ENCODE measurements at places on chromosomes 13 and 19.

DNA sequence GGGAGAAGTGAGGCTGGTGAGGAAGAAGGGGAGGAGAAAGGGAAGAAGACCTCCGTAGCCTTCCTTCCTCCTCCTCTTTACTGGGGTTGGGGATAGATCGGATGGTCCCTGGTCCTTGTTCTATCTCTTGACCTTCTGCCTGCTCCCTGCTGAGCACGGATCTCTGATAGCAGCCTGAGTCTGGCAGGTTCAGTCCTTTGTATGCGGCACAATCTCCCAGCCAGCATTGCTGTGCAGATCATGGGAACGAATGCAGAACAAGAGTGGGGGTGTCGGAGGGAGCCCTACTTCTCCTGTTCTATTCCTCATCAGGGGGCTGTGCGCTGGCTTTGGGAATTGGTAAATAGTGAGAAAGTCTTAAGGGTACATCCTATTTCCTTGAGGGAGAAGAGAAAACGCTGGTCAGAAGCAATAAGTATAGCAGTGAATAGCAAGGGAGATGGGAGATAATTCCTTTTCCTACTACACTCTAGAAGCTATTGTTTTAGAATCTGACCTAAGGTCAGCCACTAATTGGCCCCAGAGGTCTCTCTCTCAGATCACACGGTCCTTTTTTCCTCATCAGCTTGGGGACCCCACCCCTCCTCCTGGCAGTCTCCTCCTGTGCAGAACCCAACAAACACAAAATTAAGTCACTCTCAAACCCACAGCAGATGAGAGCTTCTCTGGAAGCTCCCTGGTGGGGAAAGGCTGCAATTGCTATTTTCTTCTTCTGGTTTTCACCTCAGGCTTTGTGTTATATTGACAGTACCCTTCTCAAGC is 41.0 kb downstream of the KL start:
- DNase-seq: peak; percentile 70

- DNase-seq: no peak
These were observed 5.4 kb downstream of the TMEM161A start for GRCh38 chr19:19132912-19133311.

DNA sequence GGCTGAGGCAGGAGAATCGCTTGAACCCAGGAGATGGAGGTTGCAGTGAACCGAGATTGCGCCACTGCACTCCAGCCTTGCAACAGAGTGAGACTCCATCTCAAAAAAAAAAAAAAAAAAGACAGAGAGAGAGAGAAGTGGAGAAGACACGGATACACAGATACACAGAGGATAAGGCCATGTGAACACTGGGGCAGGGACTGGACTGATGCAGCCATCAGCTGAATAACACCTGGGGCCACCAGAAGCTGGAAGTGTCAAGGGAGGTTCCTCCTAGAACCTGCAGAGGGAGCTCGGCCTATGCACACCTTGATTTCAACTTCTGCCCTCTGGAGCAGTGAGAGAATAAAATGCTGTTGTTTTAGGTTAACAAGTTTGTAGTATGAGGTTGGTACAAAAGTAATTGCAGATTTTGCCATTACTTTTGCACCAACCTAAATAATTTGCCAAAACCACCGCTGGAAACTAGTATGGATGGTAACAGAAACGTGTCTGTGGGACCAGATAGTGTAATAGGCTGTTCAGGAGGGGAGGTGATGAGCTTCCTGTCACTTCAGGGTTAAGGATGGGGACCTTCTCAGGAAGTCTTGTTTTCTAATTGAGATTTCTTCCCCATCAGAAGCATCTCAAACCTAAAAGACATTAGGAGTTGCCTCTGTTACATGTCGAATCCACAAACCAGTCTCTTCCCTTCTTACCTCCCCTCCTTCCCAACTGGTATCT is 36.4 kb upstream of the IGSF23 start:
- no peak for DNase-seq

DNA sequence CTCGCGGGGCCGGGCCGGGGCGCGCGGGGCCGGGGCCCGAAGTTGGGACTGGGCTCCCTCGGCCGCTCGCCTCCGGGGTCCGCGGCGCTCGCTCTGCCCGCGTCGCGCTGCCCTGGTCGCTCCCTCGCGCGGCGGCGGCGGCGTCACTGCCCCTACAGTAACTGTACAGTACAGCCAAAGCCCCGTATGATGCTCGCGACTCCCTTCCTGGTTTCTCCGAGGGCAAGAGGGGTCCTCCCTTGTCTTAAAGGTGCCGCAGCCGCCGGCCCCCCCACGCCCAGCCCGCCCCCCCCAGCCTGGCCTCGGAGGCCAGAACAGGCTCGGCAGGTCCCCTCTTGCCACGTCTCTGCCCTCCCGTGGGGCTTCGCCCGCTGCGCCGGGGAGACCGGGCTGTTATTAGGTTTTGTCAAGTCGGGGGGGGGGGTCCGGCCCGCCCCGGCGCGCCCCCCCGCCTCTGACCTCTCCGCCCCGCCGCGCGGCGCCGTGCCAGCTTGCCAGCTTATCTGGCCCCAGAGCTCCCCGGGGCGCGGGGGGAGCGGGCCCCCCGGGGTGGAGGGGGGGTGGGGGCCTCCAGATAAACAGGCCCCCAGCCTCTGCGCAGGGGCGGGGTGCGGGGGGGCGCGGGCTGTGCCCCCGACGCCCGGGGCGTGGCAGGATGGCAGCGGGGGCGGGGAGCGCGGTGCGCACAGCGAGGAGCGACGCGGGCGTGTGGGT is at the start of gene ZBTB7A:
Gene ZBTB7A, minus strand, starts transcription at position 218 of the 714 bp plus-strand sequence. CDS start 11,667 bp downstream, outside the sequence.
- DNase-seq: peak; percentile 69

GRCh38 chr13:38888309-38888708 is 102.3 kb downstream of the STOML3 start:
- no peak for DNase-seq

- no peak for DNase-seq
These were observed 314.1 kb downstream of the KLF5 start for GRCh38 chr13:73372666-73373627.

Data from muscle of arm (tissue), 14 donors.